ENCODE measurements at places on chromosomes 1 and 21.

- no peak for DNase-seq
Measured at GRCh38 chr1:230301822-230302221, 124.3 kb downstream of the PGBD5 start.

- DNase-seq = peak; percentile 78
Measured at GRCh38 chr1:54965624-54966340, 14.6 kb upstream of the TMEM61 start.

DNA sequence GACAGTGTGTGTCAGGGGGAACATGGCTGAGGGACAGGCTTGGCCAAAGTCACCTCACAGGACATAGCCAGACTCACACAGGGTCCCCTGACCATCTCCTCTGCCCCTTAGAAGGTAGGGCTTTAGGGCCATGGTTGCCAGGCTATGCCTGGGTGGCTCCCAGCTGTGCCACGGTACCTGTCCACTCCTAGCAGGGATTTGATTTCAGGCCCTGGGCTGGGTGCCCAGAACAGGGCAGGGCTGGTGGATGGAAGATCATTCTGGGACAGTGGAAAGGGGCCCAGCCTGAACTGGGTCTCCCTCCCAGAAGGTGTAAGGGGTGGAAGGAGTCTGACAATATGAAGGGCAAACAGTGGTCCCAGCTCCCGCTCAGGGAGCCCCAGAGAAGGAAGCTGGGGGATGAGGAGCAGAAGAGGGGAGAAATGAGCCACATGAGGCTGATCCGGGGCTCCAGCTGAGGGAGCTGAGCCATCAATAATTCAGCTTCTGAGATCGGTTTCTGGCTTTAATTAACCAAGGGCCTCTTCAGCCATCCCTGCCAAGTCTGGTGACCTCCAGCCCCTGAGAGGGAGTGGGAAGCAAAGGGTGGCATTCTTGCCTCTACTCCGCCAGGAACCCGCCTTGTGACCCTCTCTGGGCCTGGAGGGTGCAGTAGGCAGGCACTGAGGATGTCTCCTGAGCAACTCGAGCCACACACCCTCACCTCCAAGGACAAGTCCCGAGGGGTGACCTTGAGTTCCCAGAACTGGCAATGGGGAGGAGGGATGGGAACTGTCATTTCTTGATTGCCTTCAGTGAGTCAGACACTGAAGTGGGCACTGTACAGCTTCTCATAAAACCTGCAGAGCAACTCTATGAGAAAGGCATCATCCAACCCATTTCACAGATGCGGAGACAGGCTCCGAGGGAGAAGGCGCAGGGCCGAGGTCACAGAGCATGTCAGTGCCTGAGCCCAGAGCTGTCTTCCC lies 2.1 kb downstream of the CD164L2 start:
- DNase-seq = no peak

DNA sequence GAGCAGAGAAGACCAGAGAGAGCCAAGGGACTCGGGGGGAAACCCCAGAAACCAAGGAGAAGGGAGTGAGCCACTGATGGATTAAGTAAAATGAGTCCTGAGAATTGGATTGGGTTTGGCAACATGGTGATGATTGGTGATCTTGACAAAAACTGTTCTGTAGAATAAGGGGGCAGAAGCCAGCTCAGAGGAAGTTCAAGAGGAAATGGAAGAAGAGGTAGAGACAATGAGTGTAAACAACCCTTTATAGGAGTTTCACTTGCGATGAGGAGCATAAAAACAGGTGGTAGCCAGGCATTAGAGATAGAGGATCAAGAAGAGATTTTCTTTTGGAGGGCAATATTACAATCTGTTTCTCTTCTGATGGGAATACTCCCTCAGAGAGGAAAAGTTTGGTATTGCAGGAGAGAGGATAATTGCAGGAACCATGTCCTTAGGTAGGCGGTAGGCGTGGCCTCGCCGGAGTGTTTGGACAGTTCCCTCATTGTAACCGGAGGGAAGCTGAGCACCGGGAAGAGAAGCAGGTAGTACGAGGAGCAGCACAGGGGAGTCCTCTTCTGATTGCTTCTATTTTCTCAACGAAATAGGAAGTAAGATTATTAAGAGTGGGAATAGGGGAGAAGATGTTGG lies 68.4 kb upstream of the TENT5C start:
- DNase-seq = peak; percentile 14

DNA sequence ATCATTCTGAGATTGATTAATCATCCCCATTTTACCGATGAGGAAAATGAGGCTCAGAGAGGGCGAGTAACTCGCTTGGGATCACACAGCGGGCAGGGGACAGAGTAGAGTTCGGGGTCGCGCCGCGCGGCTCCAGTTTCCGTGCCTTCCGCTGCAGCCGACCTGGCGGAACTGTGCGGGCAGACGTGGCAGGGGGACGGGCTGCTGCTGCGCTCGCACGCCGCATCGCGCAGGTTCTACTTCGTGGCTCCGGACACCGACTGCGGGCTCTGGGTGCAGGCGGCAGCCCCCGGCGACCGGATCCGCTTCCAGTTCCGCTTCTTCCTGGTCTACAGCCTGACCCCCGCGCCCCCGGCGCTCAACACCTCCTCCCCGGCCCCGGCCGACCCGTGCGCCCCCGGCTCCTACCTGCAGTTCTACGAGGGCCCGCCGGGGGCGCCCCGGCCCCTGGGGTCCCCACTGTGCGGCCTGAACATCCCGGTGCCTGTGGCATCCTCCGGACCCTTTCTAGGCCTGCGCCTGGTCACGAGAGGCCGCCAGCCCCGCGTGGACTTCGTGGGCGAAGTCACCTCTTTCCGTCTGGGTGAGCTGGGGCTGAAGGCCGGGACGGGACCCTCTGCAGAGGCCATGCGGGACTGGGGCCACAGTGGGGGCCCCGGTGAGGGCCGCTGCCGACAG lies 2.3 kb downstream of the LDLRAD2 start:
- DNase-seq = peak; percentile 8

DNA sequence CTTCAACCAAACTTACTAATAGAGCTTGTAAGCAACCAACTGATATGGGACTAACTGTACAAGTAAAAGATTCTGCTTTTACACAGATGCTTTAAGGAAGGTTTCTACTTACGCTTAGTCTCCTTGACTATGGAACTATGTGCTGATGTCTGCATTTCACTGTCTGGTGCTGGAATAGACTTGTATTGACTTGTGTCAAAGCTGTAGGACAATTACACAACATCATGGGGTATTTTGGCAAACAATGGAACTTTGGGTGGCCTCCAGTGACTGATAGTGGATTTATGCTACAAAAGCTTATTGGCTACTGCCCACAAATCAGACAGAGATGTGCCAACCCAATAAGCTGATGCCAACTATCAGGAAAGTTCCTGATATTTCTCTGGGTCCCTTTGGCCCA lies 10.6 kb downstream of the CBR1 start:
- DNase-seq = no peak

- DNase-seq = no peak
Measured at GRCh38 chr1:225883616-225884265, 1.6 kb upstream of the TMEM63A start.

DNA sequence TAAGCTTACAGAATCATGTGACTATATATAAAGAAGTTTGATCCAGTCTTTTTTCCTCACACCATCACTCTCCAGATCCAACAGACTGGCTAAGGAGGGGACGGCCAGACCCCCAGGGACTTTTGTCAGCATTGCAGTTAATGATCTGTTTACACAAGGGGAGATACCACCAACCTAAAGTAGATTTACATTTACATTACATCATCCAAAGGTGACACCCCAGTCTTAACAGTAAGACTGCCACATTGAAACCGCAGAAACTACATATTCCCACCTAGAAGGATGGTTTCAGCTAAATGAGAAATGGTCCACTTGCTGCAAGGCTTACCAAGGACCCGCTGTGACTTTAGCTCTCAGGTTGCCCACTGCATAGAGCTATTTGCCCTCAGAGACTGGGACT lies 3.4 kb downstream of the RCAN1 start:
- DNase-seq = no peak

- DNase-seq = no peak
Measured at GRCh38 chr1:48831120-48831978, 54.7 kb upstream of the BEND5 start.

- DNase-seq = no peak
Measured at GRCh38 chr1:54850737-54851136, 36.3 kb downstream of the DHCR24 start.

DNA sequence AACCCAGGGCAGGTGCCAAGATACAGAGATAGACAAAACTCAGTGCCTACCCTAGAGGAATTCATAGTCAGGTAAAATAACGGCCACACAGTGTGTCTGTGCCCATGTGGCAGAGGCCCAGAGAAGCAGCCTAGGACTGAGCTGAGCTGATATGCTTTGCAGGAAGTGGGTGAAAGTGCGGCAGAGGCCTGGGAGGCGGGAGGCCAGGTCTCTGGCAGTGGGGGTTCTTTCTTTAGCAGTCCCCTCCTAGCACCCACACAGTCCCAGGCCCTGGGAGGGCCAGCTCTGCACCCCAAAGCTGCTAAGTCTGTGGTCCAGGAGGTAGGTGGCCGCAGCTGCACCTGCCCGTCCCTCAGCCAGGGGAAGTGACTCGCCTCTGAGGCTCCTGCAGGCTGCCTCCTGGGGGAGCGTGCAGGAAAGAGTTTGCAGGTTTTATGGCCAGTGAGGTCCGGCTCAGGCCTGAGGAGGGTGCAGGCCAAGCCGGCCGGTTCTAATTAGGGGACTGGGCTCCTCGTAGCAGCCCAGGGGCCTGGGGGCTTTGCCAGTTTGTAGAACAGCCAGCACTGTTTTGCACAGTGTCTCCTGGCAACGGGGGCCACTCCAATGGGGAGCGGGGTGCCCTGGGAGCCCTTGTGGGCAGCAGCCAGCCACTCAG lies 107.9 kb downstream of the SPSB1 start:
- no peak for DNase-seq

DNA sequence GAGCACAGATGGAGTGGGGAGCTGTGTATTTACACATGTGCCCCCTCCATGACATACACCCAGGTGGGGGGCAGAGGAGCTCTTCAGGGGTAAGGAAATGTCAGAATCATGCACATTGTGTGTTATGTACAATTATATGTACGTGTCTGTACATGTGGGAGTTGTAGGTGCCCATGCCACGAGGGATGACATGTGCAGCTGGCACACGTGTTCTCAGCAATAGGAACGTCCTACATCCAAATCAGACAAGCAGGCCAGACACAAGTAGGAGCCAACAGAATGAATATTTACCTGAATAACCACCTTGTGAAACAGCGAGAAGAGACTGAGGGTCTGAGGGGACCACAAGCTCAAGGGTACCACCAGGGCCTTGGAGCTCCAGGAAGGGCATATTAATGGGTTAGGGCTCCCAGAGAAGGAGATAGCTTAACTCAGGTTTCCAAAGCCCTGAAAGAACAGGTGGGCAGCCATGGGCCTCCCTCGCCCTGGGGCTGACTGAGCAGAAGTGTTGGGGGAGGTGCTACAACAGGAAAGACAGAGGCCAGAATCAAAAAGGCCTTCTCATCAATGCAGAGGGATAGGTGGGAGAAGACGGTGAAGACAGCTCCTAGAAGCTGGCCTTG lies 3.2 kb downstream of the COL16A1 start:
- DNase-seq = no peak

DNA sequence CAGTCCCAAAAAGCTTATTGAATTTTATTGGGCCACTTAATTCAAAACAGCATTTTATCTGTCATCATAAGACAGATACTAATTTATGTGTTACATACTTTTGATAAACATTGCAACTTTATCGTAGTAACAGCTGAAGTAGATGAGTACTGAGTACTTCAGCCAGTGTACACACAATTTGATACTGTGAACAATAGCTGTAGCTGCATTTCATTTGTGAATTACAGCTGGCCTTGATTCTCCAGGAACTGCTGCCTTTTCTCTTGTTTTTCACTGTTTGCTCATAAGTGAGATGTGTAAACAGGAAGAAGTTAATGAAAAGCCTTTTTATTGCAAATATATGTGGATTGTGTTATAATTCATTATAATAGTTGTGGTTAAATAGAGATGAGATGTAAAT lies 10.2 kb downstream of the UAP1 start:
- DNase-seq = no peak

- DNase-seq = no peak
Measured at GRCh38 chr1:43981135-43981491, 2.1 kb downstream of the B4GALT2 start.

DNA sequence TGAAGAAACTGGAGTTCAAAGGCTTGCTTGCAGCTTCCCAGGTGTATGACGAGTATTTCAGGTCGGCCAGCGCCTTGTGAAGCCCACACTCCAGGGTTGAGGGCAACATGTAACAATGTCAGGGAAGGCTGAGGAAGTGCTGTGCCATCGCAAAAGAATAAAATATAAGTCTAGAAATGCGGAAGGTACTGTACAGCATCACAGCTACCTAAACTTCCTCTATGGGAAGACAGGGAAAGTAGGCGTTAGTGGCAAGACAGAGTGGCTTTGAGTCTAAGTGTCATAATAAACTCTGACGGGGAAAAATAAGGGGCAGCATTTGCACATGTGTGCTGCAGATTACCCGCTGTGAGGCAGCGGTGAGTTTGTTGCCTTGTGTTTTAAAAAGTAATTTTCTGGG lies 28.9 kb downstream of the DOP1B start:
- DNase-seq = no peak

- DNase-seq = peak; percentile 61
Measured at GRCh38 chr1:186605762-186606350, 74.4 kb downstream of the PTGS2 start.

GRCh38 chr1:83055391-83056170 lies 943.4 kb downstream of the TTLL7 start:
- DNase-seq = no peak

DNA sequence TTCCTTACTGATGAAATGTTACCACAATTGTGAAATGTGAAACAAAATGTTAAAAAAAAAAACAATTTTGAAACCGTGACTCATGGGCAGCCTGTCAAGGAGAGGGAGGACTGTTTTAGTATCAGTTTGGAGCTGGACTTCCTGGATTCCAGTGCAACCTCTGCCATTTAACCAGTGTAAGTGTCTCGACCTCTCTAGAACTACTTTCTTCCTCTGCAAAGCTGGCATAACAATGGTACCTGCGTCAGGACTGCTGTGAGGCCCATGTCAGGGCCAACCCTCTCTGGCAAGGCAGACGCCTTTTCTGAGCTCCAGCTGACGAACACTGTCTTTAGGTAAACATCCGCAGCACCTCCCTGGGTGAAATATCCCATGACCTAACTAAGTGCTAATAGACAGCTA lies 20.9 kb downstream of the URB1 start:
- no peak for DNase-seq

DNA sequence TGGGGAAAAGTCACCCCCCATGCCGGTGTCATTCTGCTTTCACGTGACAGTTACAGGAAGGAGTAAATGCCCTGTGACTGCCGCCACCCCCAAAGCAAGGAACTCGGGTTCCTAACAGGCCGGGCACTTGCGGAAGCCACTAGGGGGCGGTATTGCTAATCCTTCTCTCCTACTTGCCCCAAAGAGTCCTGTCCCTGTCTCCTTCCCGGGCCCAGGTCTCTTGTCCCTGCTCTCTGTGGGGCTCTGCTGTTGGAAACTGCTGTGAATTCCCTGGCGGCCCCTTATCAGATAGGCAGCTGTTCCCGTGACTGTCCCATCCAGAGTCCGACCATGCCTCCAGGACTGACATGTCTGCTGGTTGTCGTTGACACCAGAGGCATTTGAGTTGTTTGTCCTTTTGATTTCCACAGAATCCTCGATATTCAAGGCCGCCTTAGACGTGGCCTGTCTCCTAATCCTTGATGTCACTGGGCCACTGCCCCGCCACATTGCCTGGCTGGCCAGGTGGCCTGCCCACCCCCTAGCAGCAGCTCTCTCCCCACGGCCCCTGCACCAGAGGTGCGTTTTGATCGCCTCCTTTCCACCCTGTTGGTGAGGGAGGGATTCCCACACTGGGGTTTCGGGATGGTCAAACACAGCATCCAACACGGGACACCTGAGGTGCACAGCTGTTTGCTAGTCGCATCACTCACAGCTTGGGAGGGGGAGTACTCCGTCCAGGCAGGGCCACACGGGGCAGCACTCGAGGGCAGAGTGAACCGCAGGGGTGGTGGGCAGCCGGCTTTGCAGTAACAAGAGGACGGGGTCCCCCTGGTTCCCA lies 37.3 kb downstream of the CHAF1B start:
- DNase-seq = peak; percentile 67

GRCh38 chr1:232378266-232379062 lies 251.5 kb downstream of the SIPA1L2 start:
- no peak for DNase-seq
